ENCODE measurements at places on chromosomes 12 and 14. TPM values are rescaled to one million over a fixed set of nuclear protein-coding genes. Genes with fewer than 3 reads are reported as not detected.

GRCh38 chr14:64401949-64402348 lies 13.8 kb downstream of the MTHFD1 start:
- no peak for DNase-seq

DNA sequence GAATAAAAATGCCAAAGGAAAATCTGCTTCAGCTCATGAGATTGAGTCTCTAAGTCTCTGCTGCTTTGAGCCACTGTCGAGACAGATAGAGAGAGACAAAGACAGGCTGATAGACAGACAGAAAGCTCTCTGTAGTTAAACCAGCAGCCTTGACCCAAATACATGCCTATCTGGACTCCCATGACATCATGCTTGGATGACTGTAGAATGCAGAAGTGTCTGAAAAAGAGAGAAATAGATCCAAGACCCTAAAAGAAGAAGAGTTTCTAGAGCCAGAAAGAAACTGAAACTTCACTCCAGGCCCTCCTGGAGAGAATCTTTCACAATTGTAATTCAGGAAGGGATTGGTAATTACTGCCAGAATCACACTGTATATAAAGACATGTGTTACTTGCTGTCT lies 122.6 kb upstream of the PLXNC1 start:
- peak; percentile 36 for DNase-seq

GRCh38 chr12:2169489-2169888 lies 116.7 kb downstream of the CACNA1C start:
- no peak for DNase-seq

- DNase-seq: no peak
These were observed 1.5 kb downstream of the DIO3 start for GRCh38 chr14:101562659-101563351.

- peak; percentile 73 for DNase-seq
These were observed 28.2 kb upstream of the LRP1-AS start for GRCh38 chr12:57175428-57176138.

DNA sequence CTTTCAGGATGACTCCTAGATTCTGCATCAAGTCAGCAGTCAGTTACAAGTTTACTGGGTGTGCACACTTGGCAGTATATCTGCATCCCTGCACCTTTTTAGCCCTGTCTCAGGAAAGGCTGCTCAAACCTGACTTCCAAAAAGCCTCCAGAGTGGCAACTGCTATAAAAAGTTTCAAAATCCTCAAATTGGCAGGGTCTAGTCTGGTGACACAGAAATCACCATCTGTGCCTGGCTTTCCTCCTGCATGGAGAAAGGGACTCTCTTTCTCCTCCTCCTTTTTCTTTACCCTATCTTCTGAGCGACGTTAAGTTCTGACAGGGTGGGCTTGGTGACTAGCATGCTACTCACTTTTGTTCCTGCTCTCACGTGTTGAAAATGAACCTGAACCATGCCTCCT lies 679.5 kb downstream of the C12orf50 start:
- DNase-seq: no peak

GRCh38 chr12:45638386-45638785 lies 91.1 kb upstream of the ARID2 start:
- no peak for DNase-seq

DNA sequence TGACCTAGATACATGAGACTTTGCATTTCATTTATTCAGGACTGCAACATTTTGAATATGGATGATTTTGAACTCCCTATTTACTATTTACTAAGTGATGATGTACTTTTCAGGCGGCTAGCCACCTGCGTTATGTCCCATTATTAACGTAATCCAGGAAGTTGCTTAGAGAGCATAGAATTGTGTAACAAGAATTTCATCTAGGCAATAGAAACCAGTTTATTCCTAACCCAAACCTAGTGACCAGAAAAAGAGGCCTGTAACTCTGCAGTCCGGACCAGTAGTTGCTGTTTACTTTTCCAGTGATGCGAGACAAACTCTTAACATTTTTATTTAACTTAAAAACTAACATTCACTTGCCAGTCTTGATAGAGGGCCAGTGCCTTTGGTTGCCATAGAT lies 12.3 kb downstream of the NUDT4 start:
- DNase-seq: no peak

DNA sequence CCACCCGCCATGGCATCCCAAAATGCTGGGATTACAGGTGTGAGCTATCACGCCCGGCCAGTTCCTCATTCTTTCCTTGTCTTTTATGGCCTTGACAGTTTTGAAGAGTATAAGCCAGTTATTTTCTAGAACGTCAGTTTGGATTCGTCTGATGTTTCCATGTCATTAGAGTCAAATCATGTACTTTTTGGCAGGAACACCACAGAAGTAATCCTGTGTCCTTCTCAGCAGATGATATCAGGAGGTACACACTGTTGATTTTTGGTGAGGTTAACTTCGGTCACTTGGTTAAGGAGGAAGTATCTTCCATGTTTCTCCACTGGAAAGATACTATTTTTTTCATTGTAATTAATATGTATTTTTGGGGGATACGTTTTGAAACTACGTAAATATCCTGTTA lies 25.1 kb upstream of the VPS33A start:
- DNase-seq: no peak

GRCh38 chr12:105713606-105714305 lies 383.3 kb downstream of the C12orf75 start:
- DNase-seq: no peak

DNA sequence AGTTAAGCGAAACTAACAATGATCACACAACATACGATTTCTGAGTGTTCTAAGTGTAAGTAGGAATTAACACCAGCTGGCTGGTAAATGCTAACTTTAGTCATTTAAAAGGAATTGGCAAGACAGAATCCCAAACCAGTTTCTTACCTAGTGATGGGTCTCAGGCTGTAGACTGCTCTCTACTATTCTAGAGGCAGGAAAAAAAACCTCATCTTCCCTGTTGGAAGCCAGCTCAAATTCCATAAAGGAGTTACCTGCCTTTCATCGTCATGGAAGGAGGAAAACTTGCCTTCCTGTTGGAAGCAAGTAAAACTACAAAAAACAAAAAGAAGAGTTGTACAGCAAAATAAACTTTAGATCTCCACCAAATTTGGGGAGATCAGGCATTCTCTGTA lies 23.7 kb upstream of the SLC7A8 start:
- DNase-seq: no peak

DNA sequence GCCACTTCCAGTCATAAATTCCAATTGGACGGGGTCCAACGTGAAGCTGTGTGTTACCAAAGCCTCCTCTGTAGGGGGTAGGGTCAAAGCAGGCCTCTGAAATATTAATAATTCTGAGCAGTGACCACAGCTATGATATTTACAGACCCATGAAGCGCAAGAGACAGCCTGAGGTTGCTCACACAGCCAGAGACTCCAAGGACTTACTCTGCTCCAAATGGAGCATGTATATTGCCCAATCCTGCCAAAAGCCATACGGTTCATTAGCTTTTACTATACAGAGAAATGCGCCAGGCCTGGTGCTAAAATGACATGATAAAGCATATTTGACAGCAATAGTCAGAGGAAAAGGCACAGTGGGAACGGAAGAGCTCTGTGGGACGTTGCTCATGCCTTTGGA lies 151.3 kb downstream of the PAH start:
- DNase-seq: no peak

- DNase-seq: peak; percentile 45
These were observed 30.3 kb upstream of the PELI2 start for GRCh38 chr14:56087671-56088471.

DNA sequence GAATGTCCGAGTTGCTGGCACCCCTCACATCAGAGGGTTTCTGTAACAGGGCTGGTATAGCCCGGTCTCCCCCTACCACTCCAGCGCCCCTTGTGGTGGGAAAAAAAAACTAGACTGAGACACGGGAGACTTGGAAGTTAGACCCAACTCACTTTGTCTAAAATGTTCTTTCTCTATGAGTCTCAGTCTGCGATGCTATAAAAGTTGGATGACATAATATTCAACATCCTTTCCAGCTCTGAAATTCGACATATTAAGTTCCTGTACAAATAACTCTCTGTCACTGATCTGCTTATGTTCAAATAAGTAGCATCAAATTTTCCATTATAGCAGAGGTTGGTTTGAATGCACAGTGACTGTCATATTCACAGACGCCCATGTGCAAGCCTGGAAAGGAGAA lies 25.7 kb upstream of the TC2N start:
- DNase-seq: no peak

DNA sequence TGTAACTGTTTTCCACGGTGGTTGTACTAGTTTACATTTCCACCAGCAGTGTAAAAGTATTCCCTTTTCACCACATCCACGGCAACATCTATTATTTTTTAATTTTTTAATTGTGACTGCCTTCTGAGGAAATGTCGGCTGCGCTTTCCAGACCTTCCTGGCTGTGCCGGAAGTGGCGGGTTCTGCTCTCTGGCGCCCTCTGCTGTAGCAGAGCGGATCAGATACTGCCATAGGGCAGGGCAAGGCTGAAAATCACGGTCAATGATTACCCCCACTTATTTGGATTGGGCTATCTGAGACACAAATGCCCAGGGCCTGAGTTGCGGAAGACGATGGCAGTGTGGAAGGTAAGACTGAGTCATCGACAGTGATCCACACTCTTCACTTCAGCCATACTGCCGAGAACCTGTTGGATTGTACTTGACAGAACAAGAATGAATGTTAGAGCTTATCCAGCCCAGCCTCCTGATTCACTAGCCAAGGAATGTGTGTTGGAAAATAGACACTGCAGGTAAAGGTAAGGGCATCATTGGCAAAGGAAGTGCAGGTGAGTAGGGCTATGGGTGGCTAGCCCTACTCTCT lies 124.2 kb downstream of the NTF3 start:
- no peak for DNase-seq

POTEG gene
- not detected for polyA plus RNA-seq

SERPINA4 gene
- polyA plus RNA-seq: not detected

PROX2 gene
- polyA plus RNA-seq: 0.21 TPM

ACYP1 gene
- 13.7 TPM for polyA plus RNA-seq

TAS2R10 gene
- 1.6 TPM for polyA plus RNA-seq
